ENCODE measurements at places on chromosomes 16 and 17.
A peak's percentile ranks its signal among the peaks of the same experiment; 100 is the strongest.

DNA sequence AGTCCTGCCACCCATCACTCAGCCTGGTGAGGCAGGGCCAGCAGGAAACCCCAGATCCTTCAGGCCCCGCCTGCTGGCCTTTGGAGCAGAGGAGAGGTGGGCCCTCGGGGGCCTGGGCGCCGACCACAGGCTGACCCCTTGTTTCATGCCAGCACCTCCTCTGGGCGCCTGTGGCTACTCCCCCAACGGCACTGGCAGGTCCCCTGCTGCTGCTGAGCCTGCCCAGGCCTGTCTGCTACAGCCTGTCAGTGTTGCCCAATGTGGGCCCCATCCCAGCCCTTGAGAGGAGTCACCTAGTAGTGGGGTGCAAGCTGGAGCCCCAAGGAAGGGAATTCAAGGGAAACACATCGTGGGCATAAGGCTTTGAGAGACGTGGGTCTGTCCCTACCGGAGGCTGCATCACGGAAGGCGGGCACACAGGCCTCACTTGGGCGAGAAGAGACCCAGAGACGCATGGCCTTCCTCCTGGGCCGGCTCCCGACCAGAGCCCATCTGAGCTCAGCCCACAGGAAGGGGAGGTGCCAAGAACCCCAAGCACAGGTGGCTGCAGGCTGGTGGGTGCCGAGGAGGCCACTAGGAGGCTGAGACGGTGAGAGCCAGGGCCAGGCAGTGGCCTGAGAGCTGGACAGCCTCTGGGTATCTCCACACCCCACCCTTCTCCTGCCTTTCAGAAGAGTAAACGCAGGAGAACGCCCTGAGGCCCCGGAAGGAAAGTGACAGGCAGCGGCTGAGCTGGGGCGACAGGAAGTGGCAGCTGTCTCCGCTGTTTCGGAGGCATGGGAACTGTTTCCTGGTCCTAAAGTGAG, 8.0 kb upstream of the FASN start:
- peak; percentile 75 for DNase-seq

- DNase-seq: no peak
Observed at GRCh38 chr17:33500151-33500550, 207.1 kb upstream of the ASIC2 start.

GRCh38 chr16:15445450-15445849, 11.1 kb downstream of the BMERB1 start:
- no peak for DNase-seq

- no peak for DNase-seq
Observed at GRCh38 chr17:17590883-17591354, 589 bp downstream of the PEMT start.

DNA sequence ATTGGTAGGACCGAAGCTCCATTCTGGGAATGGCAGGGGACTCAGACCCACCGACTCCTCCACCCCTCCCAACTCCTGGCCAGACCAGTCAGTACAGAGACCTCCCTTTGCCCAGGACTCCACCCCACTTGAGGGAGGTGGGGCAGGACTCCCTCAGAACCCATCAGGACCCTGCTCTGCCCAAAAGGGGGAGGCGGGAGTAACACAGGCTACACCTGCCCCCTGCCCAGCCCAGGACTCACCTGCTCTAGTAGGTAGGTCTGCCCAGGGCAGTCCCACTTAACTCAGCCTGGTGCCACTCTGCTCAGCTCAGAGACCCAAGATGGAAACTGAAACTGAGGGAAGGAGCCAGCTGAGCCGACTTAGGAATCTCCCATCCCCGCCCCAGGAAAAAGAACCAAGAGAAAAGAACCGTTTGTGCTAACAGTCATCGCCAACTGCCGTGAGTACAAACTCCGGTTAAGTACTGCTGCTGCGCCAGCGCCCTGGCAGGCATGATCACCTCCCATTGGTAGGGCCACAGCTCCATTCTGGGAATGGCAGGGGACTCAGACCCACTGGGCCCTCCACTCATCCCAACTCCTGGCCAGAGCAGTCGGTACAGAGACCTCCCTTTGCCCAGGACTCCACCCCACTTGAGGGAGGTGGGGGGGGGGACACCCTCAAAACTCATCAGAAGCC, 503 bp downstream of the DHX58 start:
- no peak for DNase-seq

GRCh38 chr16:5895976-5896375, 798.4 kb upstream of the EEF2KMT start:
- DNase-seq: peak; percentile 55

DNA sequence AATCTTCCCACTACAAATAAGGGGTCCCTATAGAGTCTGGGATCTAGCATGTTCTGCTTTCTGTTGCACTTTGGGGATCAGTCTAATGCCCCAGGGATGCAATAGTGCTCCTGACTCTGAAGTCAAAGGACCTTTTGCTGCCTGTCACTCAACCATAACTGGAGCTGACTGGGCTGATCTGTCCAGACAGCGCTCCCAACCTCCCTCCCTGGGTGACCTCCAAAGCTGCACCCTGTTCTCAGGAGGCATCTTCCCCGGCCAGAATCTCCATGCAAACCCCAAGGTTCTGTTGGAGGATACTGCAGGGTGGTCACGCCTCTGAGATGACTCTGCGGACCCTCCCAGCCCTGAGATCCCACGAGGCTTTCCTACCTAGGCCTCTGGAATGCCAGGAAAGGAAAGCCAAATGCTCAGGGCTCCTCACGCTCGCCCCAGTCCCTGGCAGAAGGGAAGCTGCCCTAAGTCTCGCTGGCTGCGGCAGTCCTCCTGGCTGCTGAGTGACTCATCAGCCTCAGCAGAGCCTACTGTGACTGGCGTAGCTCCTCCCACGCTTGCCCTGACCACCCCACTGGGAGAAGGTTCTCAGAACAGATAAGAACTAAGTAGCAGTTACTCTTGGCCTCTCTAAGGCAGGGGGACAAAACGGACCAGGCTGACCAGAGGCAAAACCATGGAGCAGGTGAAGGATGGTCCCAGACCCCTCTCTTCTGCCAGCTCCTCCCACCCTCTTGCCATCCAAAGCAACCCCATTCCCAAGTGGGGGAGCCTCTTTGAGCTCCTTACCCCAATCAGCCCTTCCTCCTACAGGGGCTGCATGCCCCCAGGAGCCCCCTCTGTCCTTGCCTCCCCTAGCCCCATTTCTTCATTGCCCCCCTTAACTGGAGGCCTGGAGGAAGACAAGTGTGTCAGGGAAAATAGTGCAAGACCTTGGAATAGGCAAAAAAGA, 124.1 kb upstream of the TNRC6C start:
- peak; percentile 86 for DNase-seq

GRCh38 chr17:8754890-8755289, 3.5 kb downstream of the SPDYE4 start:
- no peak for DNase-seq

- no peak for DNase-seq
Observed at GRCh38 chr16:83809092-83809491, 1.3 kb downstream of the HSBP1 start.

DNA sequence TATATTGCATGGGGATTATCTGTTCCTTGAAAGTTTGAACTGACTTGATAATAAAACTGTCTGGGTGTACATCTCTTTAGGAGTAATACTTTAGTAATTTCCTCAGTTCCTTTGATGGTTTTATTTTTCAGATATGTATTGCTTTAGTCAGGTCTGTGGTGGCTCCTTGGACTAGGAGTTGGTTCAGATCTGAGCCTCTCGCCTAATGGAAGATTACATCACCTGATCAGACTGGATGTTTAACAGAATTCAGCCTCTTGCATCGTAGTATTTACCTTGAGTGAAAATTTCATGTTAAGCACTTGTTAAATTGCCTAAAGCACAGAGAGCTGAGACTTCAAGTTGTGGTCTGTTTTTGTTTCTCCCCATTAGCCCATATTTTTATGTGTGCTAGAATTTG, 267.3 kb downstream of the MAP2K4 start:
- DNase-seq: no peak

DNA sequence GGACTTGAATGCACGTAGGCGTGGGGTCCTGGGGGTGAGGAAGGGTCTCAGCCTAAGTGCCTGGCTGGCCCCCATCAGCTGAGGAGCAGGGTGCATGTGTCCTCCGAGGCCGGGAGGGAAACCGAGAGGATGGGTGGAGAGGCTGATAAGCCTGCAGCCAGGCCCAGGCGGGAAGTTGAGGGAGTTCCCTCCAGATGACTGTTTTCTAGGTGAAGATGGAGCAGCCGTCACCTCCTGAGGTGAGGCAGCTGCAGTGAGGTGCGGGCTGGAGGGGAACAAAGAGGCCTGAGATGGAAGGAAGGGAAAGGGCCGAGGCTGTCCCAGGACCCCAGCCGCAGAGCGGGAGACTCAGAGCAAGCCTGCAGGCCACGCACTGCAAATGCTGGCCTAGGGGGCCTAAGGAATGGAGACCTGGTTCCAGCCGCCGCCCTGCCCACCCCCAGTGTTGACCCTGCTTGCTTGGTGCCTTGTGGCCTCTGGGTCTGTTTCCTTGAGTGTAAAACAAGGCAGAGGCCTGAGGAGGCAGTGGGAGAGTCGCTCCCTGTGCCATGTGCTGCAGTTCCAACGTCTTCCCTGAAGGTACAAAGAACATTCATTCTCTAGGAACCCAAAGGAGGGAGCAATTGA, 3.0 kb downstream of the PECAM1 start:
- DNase-seq: no peak

DNA sequence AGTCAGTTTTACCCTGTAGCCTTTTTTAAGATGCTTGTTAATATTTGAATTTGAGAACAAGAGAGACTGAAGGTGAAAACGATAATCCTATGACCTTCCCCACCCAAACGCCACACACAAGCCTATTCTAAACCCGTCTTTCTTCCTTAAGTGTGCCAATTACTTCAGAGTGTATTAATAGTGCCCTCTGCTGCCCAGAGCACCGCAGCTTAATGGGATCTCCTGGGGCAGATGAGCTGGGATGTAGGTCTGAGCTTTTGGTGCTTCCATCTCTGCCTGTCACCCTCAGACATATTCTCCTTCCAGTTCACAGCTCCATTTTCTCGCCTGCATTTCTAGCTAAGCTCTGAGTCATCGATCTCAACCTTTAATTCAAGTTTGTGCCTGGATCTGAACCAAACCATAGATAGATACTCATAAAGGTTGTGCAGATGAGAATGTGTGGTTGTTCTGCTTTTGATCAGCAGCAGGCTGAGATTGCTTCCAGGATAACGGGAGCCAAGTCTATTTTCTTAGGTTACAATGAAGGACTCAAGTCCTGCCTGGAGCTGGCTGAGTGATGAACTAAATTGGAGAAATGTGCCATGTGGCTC, 46.4 kb upstream of the CDH13 start:
- DNase-seq: peak; percentile 61

- DNase-seq: no peak
Observed at GRCh38 chr16:14309001-14309886, 238.1 kb downstream of the MRTFB start.

DNA sequence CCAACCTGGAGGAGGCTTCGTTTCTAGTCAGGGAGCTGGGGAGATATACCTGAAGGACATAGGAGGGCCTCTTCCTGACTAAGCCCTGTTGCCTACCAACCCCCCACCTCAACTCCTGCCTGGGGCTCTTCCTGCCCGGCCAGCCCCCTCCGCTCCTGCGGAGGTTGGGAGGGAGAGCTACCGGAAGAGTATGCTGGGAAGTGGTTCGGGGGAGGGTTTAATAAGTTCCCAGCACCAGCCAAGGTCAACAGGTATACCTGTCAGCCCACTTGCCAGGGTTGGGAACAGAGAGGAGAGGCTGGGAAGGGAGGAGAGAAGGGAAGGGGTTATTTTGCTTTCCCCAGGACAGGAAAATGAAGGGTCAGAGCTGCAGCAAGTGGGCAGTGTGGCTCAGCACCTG, 4.7 kb downstream of the PPP1R1B start:
- peak; percentile 61 for DNase-seq

GRCh38 chr17:7988750-7989178, 13.7 kb upstream of the GUCY2D start:
- DNase-seq: peak; percentile 93

DNA sequence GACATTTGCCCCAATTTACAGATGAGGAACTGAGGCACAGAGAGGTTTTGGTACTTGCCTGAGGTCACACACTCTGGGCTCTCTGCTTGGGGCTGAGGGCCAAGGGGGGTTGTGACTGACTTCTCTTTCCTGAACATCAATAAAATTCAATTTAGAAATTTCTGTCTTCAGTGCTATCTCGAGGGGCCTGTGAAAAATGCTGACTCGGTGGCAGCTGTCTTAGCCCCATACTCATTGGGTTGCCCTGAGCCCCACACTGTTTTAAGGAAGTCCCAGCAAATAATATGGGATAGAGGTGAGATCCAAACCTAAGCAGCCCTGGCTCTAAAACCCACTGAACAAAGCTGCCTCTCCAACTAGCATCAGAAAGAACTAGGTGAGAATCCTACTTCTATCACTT, 7.0 kb upstream of the BRCA1 start:
- DNase-seq: no peak

DNA sequence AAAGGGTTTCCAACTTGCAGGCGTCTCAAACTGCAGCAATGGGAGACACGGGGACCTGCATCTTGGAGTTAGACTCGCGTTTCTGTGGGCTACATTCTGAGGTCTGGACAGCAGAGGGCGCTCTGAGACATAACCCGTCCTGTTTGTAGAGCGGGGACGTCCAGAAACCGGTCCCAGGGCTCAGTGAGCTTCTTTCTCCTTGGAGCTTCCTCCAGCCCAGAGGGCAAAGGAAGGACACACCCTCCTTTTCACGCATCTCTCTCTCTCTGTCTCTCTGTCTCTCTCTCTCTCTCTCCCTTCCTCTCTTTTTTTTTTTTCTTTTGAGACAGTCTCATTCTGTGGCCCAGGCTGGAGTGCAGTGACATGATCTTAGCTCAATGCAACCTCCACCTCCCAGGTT, 19.8 kb downstream of the COX4I1 start:
- DNase-seq: peak; percentile 88

- peak; percentile 77 for DNase-seq
Observed at GRCh38 chr16:49528060-49528865, 154.7 kb downstream of the C16orf78 start.

DNA sequence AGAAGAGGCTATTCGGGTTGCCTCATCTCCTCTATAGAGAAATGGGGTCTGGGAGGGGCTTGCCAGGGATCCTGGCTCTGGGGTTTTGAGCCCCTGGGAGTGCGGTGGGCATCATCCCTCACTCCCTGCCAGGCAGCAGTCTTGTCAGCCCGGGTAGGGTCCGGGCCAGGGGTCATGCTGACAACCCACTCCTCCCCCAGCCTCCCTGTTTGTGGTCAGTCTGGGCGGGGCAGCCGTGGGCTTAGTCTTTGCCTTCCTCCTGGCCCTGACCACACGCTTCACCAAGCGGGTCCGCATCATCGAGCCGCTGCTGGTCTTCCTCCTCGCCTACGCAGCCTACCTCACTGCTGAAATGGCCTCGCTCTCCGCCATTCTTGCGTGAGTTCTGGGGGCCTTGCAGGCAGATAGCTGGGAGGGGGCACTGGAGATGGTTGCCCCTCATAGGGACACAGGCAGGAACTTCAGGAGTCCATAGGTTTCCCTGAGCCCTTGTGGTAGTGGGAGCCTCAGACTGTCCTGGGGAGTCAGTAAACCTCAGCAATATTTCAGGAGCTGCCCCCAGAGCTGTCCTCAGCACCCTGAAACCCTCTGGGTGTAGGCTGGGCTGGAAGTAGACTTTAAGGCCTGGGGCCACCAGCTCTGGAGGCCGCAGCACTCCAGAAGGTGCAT, 6.9 kb downstream of the SLC9A5 start:
- no peak for DNase-seq

All from kidney (tissue), 22 donors.